ENCODE measurements at places on chromosomes 16 and 17.

DNA sequence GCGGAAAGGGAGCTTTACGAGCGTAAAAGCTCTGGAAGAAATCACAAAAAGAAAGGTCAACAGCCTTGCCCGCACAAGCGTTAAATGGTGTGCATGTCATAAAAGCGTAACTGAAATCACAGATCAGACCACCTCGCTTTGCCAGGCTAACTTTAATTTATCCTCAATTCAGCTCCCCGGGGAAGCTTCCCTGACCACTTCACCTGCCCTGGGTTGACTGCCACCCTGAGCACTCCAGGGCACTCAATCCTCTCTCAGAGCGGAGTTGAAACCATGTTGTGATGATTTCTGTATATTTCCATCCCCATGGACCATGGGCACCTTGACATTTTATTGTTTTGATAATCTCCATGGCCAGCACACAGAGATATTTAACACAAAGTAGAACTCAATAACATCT lies 16.1 kb upstream of the NAGS start:
- DNase-seq = no peak

DNA sequence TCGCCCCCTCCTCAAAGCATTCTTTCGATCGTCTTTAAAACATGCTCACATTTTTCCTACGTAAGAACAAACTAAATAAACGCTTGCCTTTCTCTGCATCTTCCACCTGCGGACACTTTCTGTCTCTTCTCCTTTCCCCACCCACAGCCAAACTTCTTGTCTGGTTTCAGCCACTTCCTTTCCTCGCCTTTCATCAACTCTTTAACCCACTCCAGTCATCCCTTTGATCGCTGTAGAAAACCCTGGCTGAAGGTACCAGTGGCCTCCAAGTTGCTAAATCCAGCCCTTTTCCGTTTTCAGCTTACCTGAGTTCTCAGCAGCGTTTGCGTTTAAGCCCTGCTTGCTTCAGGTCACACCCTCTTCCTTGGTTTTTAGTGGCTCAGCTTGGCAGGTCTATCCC lies 483 bp downstream of the RPA1 start:
- DNase-seq = no peak

- DNase-seq = no peak
These were observed 424.5 kb upstream of the CDH11 start for GRCh38 chr16:65546353-65546791.

- DNase-seq = no peak
These were observed 6.3 kb upstream of the SLC38A8 start for GRCh38 chr16:84048871-84049270.

- no peak for DNase-seq
These were observed 10.0 kb downstream of the SNN start for GRCh38 chr16:11677959-11678881.

- DNase-seq = no peak
These were observed 4.8 kb upstream of the C1QL1 start for GRCh38 chr17:44972953-44973352.

- DNase-seq = peak; percentile 45
These were observed 67.1 kb downstream of the CLEC18A start for GRCh38 chr16:70018254-70018653.

DNA sequence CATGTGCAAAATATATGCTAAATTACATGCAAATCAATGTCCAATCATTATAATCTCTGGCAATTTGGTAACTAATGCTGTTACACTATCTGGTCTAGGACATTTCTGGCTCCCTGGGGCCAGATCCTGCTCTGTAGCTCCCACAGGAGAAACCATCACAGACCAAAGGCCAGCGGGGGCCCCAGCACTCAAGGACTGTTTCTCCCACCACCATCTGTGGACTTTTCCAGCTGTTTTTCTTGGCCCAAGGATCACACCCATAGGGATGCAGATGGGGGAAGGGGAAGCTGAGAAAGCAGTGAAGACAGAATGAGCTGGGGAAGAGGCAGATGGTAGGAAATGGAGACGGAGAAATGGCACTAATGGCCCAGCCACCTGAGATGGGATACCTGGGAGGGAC lies at the start of gene HIGD1B:
Gene HIGD1B (plus strand): TSS at position 298 of the 400 bp plus-strand sequence. CDS start 270 bp downstream, outside the sequence.
- DNase-seq = no peak

DNA sequence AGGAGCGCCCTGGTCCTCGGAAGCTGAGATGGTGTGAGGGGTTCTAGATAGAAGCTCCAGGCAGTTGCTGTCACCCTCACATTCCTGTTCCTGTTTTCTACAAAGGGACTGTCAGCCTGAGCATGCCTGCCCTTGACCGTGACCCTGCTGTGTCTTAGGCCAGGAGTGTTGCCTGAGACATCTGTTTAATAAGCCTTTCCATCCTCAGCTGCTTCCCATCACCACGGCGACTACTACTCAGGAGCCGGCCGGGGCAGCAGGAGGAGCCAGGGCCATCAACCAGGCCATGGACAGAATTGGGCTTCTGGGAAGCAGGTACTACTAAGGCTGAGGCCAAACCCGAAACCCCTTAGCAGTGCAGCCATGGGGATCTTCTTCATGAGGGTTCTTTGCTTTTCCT lies 151.4 kb downstream of the KATNIP start:
- DNase-seq = no peak

GRCh38 chr17:45227926-45228762 lies 6.5 kb downstream of the FMNL1 start:
- no peak for DNase-seq

GRCh38 chr16:8937803-8938202 lies 25.9 kb downstream of the USP7 start:
- no peak for DNase-seq

- peak; percentile 7 for DNase-seq
These were observed 11.2 kb upstream of the CEP20 start for GRCh38 chr16:15899538-15900100.

- no peak for DNase-seq
These were observed 134.5 kb downstream of the CDH13 start for GRCh38 chr16:82761236-82761635.

DNA sequence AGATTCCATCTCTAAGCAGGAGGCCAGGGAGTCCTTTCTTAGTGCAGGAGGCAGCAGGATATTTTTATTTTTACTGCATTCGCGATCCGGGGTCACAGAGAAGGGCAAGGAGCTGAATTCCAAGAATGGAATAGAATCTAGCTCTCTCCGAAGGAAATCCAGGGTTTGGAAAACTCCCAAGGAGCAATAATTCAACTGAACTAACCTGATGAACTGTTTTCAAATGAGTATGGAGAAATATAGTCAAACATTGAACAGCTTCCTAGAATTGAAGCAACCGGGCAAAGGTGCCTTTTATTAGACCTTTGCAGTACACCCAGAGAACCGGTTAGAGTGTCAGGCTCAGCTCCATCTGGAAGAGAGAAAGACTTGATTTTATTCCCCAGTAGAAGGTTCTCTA lies 120.7 kb upstream of the MAF start:
- no peak for DNase-seq

GRCh38 chr16:21565861-21566669 lies 33.3 kb upstream of the METTL9 start:
- DNase-seq = no peak

Measured in CD4-positive, alpha-beta T cell (primary cell).